KBM-7 (cell line): ENCODE measurements at places on chromosomes 11 and 22.

DNA sequence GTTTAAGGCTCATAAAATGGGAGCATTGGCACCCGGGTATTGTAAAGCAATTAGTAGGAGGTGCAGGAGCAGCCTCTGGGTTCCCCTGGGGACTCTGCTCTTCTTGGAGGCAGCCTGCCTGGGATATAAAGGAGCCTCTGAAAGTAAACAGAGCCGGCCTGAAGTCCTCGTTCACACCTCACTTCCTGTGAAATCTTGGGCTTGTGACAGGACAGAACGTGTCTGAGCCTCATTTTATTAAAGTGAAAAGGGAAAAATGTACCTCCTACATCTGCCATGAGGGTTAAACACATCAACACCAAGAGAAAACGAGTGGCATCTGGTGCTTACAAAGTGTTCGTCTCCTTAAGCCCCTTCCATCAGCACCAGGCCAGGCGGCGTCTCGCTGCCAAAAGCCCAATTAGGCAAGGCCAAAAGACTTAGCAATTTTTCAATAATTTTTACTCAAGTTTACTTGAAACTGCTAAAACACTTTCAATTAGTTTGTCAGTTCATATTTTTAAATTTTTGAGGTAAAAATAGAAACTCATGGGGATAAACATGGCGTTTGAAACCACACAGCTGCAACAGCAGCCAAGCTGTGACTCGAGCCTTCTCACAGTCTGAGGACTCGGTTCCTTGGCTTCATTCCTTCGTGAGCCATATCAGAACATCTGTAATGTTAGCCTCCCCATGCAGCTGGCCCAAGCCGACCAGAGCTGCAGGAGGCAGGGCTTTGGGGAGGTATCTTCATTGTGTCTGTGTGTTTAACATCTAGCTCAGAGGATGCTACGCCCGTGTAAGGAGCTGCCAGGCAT, 33.6 kb downstream of the MAP6 start:
- DNase-seq, result no peak

DNA sequence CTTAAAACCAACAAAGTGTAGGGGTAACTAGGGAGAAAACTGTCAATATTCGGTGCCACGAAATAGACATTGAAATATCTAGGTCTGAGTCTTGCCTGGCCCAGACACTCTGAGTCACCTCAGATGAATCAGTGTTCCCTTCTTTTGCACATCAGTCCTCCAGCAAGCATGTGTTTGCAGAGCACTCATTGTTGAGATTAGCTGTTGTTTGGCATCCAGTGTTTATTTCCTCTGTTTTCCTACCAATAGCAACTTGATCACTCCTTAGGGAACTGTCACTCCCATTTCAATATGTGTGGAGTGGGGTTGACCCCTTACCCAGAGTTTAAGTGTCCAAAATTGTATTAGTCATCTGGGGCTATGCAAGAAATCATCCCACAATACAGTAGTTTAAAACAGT, 4.7 kb upstream of the ASCC2 start:
- no peak for DNase-seq

DNA sequence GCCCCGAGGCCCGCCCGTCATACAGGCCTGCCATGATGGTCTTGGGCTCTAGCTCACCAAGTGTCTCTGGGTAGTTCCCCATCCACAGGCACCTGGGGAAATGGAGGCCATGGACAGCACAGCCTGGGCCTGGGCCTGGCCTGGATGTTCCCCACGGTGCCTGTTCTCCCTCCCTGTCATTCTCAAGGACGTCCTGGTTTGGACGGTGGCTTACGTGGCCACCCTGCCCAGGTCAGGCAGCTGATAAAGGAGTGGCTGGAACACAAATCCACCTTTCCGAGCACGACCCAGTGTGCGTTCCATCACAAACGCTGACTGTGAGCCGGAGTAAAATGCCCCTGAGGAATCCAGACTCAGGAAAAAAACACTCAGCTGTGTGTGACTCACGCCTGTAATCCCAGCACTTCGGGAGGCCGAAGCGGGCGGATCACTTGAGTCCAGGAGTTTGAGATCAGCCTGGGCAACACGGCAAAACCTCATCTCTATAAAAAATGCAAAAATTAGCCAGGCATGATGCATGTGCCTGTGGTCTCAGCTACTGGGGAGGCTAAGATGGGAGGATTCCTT, 41.2 kb upstream of the TESMIN start:
- no peak for DNase-seq

- no peak for DNase-seq
Observed at GRCh38 chr11:78181185-78181584, 7.2 kb downstream of the KCTD21 start.

GRCh38 chr11:7020183-7020917, at the start of the genes NLRP14 and ZNF214:
Gene NLRP14, plus strand, starts transcription at chr11:7020479. Its CDS starts 18,108 bp downstream, at chr11:7038587.
Gene ZNF214, minus strand, starts transcription at chr11:7020346. Its CDS starts 17,511 bp downstream, at chr11:7002835.
- DNase-seq, result no peak

- no peak for DNase-seq
Observed at GRCh38 chr11:11476499-11476898, 123.4 kb upstream of the CSNK2A3 start.

DNA sequence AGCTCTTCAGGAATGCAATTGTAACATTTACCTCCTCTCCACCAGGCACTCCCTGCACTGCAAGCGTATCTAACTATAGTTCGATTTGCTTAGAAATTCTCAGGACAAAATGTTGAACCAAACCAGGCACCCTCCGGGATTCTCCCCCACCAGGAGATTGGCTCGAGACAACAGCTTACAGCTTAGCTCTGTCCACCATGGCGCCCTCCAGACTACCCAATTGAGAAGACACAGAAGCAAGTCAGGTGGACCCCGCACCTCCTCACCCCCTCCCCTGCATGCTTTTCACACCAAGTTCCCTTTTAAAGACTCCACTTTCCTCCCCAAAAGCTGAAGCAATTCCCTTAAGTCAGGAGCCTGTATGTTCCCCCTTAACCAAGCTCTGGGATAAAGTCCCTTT, 34.7 kb upstream of the RFPL3 start:
- DNase-seq, result no peak

DNA sequence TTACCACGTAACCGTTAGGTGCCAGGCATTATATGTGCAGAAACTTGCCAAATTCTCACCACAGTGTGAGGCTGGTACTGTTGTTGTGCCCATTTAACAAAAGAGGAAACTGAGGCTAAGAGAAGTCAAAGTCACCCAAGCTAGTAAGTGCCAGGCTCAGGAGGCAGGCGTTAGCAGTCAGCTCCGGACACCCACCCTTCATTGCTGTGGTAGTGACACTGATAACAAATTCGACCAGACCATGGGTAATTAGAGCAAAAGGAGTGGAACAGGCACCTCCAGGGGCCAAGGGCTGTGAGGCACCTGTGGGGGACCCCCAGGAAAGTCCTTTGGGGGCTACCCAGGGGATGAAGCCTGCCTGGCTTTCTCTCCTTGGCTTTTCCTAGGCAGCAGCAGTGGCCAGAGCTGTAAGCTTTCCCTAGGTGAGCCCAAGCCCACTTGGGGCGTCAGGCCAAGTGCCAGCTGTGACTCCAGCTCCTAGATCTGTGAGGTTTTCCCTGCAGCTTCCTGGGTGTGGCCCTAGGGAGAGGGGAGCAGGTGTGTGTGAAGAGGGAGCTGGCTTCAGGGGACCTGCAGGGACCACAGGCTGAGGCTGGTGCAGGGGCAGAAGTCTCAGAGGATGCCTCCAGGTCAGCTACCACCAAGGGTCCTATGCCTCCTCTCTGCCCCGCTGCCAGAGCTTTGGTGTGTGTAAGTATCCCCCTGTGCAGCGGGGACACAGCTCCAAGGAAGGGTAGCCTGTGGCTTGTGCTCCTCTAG, 19.7 kb upstream of the ALX4 start:
- no peak for DNase-seq

GRCh38 chr11:111977146-111978027, 40.2 kb downstream of the DIXDC1 start:
- DNase-seq, result no peak

GRCh38 chr22:20235389-20235991, 32.6 kb downstream of the RTN4R start:
- DNase-seq, result peak; percentile 37

DNA sequence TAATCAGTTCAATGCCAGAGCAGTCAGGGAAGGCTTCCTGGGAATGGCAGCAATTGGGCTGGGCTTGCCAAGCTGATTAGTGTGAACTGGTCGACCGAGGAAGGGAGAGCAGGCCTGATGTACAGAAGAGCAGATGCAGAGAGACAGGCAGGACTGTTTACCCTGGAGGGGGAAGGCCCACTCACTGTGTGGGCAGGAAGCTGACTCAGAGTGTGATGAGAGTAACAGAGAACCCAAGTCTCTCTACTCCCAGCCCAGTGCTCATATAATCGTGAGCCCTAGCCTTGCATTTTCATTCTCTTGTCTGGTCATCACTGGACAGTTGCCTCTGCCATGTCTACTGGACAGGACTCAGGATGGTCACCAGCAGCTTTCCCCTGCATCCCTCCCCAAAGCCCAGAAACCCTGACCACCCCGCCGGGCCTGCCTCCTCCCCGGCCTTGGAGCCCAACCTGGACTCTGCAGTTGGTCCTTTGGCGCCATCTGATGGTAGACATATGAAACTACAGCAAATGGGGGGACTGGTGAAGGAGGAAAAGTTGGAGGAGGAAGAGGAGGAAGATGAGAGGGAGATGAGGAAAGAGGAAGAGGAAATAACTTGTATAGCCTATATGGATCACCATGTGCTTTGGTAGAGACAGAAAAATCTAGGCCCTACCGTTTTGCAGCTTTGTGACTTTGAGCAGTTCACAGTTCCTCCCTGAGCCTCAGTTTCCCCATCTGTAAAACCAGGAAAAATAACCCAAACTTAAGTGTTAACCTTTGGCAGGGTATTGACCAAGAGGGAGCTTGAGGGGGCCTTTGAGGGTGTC, 43.4 kb upstream of the PRDM11 start:
- peak; percentile 72 for DNase-seq

DNA sequence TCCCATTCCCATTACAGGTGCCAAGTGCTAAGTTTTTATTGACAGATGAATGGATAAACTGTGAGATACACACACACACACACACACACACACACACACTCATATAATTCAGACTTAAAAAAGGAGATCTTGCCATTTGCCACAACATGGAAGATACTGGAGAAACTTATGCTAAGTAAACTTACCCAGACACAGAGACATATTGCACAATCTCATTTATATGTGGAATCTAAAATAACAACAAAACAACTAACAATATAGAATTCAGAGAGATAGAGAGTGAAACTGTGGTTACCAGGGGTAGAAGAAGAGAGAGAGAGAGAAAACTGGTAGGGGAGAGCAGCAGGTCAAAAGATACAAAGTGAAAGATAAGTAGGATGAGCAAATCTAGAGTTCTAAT, 1.4 kb downstream of the MS4A6E start:
- no peak for DNase-seq
